ENCODE measurements at places on chromosomes 3 and 15. TPM values are rescaled to one million over a fixed set of nuclear protein-coding genes. Genes with fewer than 3 reads are reported as not detected.

The NIPA2 gene
- 81.0 TPM for total RNA-seq

The NR1D2 gene
- 17.2 TPM for total RNA-seq

DNA sequence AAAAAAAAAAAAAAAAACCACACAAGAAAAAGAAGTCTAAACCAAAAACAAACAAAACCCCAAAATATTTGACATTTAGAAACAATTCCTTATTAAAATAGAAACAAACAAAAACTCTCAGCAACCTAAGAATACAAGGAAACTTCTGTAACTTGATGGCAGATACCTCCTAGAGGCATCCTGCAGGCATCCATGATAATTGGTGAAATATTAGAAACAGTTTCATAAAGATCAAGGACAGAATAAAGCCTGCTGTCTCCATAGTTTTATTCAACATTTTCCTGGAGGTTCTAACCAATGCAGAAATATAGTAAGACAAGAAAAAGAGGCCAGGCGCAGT, 63.0 kb upstream of the TRPM1 start:
- DNase-seq, result no peak
- H3K4me1 ChIP-seq, result no peaks in the 10 kb centered on the region
- no peak overlapping the region for H3K27ac ChIP-seq
- no peaks in the 10 kb centered on the region for H3K36me3 ChIP-seq
- no peak overlapping the region for H3K4me3 ChIP-seq

DNA sequence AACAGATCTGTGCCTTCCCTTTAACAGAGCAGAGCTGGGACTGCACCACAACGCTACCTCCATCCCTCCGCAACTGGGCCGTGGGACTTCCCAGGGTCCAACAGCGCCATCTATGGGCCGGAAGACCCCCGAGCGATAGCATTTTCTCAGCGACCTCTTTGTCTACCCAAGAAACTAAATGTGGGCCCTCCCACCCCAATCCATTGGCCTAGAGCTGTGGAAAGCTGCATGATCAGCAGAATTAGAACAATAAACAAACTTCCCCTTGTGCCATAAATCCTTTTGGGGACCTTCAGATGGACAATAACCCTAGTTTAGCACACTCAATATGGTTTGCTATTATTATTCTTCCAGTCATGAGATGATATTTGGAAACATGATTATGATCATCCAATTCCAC, 74.8 kb upstream of the NTRK3 start:
- no peaks in the 10 kb centered on the region for H3K36me3 ChIP-seq
- no peaks in the 10 kb centered on the region for H3K4me1 ChIP-seq
- peak; percentile 81 for DNase-seq

DNA sequence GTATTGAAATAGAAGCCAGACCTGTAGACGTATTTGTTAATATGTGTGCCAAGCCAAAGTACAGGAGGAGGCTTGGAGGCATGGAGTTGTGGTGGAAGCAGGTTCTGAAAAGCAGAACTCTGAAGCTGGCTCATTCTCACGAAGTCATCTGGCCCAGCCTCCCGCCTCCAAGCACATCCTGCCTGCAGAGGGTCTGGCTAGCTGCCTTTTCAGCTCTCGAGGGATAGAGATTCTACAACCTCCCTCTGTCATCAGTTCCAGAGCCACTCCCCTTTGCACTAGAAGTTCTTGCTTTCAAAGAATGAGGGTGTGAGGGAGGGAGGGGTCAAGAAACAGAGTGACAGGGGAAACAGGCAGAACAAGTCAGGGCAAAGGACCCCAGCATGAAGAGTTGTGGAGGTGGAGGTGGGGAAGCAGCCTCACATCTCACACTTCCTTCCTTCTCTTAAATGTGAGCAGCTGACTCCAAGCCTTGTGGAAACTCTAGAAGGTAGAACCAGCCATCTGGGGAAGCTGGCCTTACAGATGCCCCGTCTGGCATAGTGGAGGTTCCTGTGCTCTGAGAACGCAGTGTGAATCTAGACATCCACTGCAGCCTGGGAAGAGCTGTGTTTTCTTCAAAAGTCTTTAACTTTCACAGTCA, 95.3 kb downstream of the SLC49A4 start:
- no peaks in the 10 kb centered on the region for H3K27me3 ChIP-seq
- no peak for DNase-seq
- H3K36me3 ChIP-seq, result no peaks in the 10 kb centered on the region
- peaks cover 17% of the 10 kb centered on the region for H3K4me1 ChIP-seq
- H3K4me3 ChIP-seq, result no peak overlapping the region

DNA sequence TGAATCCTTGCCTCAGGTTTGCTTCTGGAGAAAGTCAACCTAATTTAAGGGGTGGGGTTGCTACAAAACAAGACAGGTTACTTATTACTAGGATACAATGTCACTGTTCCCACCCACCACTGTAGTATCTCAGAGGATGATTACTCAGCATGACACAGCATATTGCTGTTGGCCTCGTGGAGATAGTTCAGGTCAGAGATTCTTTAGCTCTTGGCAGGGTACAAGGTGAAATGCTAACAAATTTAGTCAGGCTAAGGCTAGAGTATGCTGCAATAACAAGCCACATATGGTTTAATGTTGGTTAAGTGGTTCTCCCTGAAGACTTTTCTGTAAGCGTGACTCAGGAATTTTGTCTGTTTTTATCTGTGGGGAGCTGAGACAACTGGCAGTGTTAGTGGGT, 161.8 kb downstream of the EDEM1 start:
- peaks cover 3% of the 10 kb centered on the region for H3K27me3 ChIP-seq
- no peak overlapping the region for H3K4me3 ChIP-seq
- DNase-seq, result no peak
- no peaks in the 10 kb centered on the region for H3K36me3 ChIP-seq
- H3K4me1 ChIP-seq, result no peaks in the 10 kb centered on the region
- no peak overlapping the region for H3K27ac ChIP-seq

GRCh38 chr15:88118035-88118434, 138.5 kb downstream of the NTRK3 start:
- H3K27me3 ChIP-seq, result no peaks in the 10 kb centered on the region
- DNase-seq, result no peak
- no peaks in the 10 kb centered on the region for H3K36me3 ChIP-seq
- no peaks in the 10 kb centered on the region for H3K4me1 ChIP-seq
- H3K27ac ChIP-seq, result no peak overlapping the region

DNA sequence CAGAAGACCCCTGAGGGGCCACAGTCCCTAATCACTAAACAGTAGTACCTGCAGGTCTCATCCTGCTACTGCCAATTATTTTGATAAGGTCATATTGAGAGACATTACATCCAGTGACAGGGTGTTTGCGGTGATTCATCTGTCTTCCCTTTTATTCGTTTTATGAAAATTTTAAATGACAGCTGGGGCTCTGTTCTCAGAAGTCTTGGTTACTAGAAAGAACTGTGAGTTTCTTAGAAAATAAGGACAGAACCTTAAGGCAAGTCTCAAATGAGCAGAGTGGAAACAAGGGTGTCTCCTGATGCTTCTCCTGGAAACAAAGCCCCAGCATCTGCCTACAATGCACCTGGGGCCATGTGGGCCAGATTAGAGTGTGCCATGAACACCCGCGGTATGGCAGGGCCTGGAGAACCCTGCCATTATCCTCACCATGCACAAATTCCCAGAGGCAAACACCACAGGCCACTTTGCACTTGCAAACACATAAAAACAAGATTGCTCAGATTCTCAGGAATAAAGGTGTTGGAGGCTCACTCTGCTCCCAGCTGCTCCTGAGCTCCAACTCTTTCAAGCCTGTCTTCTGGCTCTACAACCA, 66.3 kb upstream of the IQSEC1 start:
- H3K27me3 ChIP-seq, result peaks cover 16% of the 10 kb centered on the region
- peaks cover 13% of the 10 kb centered on the region for H3K36me3 ChIP-seq
- H3K4me1 ChIP-seq, result peaks cover 18% of the 10 kb centered on the region
- no peak for DNase-seq
- no peak overlapping the region for H3K4me3 ChIP-seq
- H3K27ac ChIP-seq, result no peak overlapping the region
